Fibroblast of the conjunctiva (primary cell): ENCODE measurements at places on chromosomes 3 and 15.

GRCh38 chr3:58731673-58732072 lies 65.1 kb upstream of the FAM3D start:
- no peak for DNase-seq

DNA sequence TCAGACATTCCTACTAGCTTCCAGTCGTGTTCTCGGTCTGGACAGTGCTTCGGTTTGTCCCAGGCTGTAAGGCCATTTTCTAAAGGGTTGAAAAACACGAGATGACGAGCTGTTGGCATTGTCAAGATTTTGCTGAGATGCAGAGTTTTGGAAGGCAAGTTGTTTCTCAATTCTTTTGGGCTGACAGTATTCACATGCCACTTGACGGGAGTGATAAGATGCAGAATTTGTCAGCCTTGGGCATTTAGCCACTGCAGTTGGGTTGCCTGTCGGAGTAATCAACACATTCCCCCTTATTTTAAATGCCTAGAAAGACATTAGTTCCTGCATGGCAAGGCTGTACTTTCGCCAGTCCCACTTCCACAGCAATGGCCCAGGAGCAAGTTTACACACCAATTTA lies 245.2 kb downstream of the NR1D2 start:
- DNase-seq, result no peak

GRCh38 chr15:64925335-64926330 lies 13.9 kb downstream of the ANKDD1A start:
- no peak for DNase-seq

- peak; percentile 43 for DNase-seq
These were observed 2.4 kb downstream of the IGF2BP2 start for GRCh38 chr3:185822221-185823000.

DNA sequence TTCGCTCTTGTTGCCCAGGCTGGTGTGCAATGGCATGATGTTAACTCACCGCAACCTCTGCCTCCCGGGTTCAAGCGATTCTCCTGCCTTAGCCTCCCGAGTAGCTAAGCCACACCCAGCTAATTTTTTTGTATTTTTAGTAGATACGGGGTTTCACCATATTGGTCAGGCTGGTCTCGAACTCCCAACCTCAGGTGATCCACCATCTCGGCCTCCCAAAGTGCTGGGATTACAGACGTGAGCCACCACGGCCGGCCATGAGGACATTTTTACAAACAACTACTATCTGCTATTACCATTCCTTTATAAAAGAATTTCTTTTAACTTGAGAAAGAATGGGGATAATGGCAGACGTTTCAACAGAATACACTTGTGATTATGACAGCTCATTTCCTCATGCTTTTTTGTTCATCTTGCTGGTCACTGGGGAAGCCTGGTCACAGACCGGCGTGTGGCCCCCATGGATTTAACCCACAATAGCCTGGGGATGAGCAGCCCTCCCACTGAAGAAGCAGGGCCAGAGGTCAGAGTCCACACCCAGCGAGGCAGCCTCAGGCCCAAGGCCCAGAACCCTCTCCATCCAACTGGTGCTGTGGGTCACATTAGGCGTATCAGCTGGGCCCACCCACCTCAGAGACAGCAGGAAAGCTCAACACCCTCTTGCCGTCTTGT lies 112.0 kb downstream of the LIPC start:
- no peak for DNase-seq

- no peak for DNase-seq
These were observed 1.8 kb downstream of the APBA2 start for GRCh38 chr15:28887339-28888174.

GRCh38 chr3:150789451-150789850 lies 26.5 kb upstream of the SIAH2 start:
- DNase-seq, result no peak

GRCh38 chr3:152770296-152770695 lies 64.6 kb upstream of the P2RY1 start:
- no peak for DNase-seq

DNA sequence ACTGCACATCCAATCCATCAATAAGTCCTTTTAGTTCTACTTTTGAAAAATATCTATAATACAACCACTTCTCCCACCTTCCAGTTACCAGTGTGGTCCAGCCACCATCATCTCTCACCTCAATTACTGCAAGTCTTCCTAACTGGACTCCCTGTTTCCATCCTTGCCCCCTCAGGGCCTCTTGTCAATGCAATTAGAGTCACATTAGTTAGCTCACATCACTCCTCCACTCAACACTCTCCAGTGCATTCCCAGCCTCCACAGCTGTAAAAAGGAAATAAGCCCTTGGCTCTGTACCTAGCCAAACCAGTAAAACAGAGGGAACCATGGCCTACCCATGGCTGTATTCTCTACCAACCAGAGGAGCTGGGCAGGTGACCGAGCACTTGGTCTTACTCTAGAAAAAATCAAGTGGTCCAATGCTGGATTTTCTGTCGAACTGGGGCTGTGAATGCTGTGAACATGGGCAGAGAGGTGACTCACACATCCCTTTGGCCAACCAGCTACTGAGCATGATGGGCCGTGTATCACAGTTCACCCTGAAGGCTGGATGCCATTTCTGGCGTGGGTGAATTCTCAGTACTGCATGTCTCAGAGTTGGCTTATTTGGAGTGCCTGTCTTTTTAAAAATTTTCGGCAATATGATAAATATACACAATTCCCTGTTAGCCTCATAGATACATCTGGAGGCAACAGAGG lies 62.5 kb upstream of the C15orf61 start:
- DNase-seq, result no peak

GRCh38 chr3:112561484-112561733 lies 353 bp downstream of the ATG3 start:
- DNase-seq, result no peak

DNA sequence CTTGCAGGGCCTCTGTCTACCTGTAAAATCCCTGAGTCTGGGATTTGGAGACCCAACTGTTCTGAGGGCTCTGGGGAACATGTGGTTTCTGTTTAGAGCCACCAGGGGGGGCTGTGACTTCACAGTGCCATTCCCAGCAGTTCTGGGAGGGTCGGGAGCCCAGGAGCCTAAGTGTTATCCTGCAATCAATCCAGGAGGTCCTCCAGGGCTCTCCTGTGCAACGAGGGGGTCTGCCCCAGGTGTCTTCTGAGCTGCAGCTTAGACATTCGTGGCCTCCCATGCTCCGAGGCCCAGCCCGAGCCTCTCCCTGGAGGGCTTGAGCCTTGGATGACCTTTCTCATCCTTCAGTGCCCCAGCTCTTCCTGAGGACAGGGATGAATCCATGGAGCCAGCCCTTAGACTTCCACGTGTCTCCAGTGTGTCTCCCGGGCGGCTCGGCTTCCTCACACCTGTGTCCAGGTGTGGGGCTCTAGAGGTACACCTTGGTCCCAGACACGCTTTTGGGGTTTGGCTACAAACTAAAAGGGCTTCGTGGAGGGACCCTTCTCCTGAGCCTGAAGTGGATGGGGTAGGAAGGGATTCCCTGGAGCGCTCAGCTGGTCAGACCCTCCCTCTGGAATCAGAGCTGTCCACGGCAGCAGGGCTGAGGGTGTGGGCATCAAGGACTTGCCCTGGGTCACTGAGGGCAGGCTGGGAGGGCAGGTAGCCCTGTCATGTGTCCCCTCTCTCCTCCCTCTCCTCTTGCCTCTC lies 20.3 kb upstream of the ABTB1 start:
- DNase-seq, result peak; percentile 47

DNA sequence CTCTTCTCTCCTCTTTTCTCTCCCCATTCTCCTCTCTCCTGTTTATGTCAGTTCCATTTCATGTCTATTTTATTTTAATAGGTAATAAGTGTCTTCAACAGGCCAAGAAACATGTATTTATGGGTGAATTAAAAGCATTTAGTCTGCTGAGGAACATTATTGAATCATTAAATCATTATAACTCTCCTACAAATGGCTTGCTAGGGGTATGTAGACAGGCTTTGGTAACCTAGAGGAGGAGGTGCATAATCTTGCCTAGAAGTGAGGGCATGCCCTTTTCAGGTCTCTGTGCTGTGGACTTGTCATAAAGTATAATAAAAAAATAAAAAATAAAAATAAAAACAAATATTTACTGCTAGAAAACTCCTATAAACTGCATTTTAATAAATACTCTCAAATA lies 88.9 kb upstream of the SNTN start:
- no peak for DNase-seq

GRCh38 chr3:157353652-157354051 lies 83.0 kb upstream of the PTX3 start:
- DNase-seq, result no peak

GRCh38 chr3:58667704-58668103 lies 1.1 kb upstream of the FAM3D start:
- DNase-seq, result no peak

GRCh38 chr3:42476225-42477125 lies 26.0 kb upstream of the VIPR1 start:
- DNase-seq, result no peak

DNA sequence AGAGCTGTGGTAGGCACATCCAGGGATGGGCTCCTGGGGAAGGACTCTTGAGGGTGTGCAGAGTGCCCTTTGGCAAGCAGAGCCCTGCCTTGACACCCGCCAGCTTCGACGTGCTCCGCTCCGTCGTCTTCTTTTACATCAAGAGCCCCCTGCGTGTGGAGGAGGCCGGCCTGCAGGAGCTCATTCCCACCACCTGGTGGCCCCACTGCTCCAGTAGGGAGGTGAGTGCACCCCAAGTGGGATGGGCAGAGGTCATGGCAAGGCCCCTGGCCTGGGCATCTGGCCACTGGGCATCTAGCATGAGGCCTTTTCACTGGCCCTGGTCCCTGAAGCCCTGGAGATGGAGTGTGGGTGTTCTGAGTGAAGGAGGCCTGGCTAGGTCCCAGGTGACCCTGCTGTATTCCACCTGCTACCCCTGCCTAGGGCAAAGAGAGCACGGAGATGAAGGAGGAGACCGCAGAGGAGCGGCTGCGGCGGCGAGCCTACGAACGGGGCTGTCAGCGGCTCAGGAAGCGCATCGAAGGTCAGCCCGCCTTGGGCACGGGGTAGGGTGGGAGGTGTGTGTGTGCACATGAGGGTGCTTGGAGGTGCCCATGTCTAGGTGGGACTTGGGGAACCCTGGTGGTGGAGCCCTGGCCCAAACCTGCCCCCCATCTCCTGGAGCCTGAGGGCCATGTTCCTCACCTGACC lies 12.2 kb downstream of the RNF123 start:
- no peak for DNase-seq

GRCh38 chr3:14687360-14687759 lies 12.4 kb downstream of the C3orf20 start:
- no peak for DNase-seq

DNA sequence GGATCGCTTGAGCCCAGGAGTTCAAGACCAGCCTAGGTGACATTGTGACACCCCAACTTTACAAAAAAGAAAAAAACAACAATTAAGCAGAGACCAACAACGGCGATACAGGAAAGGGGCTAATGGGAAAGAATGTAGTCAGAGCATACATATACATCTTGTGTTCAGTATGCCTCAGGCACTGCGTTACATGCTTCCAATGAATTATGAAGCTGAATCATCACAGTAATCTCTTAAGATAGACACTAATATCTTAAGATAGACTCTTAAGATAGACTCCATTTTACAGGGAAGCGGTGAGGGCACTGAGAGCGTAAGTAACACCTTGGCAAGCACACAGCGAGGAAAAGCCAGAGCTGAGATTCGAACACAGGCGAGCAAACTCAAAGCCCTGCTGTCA lies 6.1 kb upstream of the LDHAL6B start:
- no peak for DNase-seq

GRCh38 chr3:43766672-43767465 lies 76.1 kb downstream of the ABHD5 start:
- DNase-seq, result peak; percentile 39

GRCh38 chr3:27239951-27240350 lies 129.2 kb downstream of the NEK10 start:
- DNase-seq, result no peak
